ENCODE measurements at places on chromosomes 3 and 15.

- no peak for ATAC-seq
These were observed 133.7 kb upstream of the OSTN start for GRCh38 chr3:191065181-191065805.

DNA sequence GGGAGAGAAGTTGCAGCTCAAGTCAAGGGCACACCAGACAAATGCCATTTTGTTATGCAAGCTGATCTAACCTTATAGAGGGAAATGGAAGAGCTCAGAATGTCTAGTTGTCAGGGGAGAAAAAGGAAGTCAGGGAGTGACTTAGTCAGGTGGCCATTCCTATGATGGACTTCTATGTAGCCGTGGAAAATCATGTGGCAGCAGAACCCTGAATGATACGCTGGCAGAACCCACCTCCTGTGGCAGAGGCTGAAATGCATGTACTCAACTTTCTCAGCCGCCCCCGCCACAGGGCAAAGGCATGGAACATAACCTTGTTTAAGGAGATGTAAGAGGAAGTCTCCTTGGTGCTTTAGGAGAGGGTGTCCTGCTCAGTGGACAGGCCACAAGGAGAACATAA lies 37.7 kb upstream of the PARL start:
- ATAC-seq = no peak

DNA sequence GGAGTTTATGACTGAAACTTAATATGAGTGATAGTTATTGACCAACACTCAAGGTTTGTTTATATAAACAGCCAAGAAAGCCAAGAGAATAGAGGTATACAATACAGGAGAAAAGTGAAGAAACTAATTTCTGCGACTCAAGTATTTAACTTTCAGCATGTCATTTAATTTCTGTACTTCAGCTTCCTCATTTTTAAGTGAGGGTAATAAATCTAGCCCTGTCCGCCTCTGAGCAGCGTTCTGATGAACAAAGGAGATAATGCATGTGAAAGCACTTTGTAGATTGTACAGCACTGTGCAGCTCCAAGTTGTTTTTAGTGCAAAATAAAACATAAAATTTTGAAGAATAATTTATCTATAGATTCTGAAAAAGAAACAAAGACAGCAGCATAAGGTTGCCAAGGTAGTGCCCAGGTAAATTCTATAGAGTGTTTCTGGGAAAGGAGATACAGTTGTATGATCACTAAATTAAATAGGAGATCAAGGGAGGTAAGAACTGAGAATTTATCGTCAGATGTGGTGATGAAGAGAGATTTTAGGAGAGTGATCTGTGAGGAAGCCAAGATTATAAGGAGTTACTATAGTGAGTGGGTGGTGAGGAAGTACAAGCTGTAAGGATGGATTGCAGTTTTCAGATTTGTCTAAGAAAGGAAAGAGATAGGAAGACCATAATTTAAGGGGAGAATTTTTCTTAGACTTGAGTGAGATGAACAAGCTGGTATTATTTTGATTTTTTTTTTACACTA lies 71.3 kb downstream of the RASA2 start:
- no peak for ATAC-seq

DNA sequence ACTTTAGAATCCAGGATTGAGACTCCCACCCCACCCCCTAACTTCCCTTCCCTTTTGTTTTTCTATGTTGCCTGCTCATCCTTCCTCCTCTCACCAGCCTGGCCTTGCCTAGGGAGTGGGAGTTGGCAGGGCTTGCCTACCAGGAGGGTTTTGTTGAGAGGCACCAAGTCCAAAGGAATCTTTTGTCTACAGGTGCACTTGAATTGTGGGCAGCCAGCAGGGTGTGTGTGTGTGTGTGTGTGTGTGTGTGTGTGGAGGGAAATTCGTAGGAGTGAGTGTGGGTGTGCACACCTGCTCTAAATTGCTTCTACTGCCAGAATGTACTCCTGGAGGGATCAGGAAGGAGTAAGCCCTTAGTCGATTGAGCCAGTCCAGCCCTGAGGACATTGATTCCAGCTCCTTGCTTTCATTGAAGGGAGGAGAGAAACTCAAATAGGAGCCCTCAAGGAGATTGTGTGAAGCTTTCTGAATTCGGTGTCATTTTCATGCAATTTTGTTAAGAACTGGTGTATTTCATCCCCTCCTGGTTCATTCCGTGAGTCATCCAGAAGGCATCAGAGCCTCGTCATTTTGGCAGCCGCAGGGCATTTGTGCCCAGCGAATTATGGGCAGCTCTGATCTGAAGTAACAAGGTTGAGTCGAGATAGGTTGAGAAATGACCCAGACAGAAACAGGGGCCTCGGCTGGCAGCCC lies 112.1 kb downstream of the SLCO3A1 start:
- ATAC-seq = peak; percentile 57

DNA sequence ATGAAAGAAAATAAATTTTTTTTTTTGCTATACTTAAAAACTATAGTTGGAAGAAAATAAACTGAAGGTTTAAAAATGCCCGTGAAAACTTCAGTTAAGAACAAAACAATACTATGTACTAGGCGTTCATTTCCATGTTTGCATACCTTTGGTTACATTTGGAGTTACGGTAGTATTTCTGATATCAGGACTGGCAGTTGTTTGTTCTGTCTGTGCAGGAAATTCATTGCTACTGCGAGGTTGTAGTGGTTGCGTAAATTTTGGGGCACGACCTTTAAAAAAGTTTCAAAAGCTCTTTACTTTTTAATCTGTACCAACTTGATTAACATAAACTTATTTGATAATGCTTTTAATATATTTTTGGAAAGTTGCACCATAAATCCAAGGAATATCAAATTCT lies 47.9 kb downstream of the ST3GAL6 start:
- no peak for ATAC-seq

DNA sequence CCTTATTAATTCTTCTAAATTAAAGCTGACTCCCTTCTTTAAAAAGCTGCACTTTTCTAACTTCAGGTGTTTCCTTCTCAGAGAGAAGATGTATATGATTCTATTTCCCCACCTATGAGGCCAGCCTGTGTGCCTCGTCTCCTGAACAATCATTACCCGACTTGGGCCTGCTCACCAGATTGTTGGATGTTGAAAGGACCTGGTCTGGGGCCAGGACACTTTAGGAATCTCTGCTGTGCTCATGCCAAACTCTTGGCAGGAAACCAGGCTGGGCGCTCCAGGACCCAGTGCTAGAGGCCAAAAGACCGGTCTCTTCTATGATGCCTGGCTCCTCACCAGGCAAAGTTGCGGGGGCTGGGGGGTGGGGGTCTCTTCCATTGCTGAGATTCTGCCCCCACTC lies 16.9 kb upstream of the LRRC31 start:
- ATAC-seq = no peak

Data from esophagus mucosa (tissue), 1 donor.